ENCODE measurements at places on chromosomes 11 and 22. TPM values are rescaled to one million over a fixed set of nuclear protein-coding genes. Genes with fewer than 3 reads are reported as not detected.

The PRDM10 gene
- total RNA-seq, result 3.7 TPM

The MMP12 gene
- total RNA-seq, result not detected

The ZFTA gene
- total RNA-seq, result 44.0 TPM

The CRELD2 gene
- 88.0 TPM for total RNA-seq

The TRPC6 gene
- 2.2 TPM for total RNA-seq
